Skeletal muscle cell (primary cell): ENCODE measurements at places on chromosomes 11 and 22.

GRCh38 chr11:119218141-119218878, 12.2 kb downstream of the CBL start:
- peak; percentile 75 for DNase-seq

- DNase-seq: no peak
These were observed 6.6 kb upstream of the EXT2 start for GRCh38 chr11:44088871-44089270.

DNA sequence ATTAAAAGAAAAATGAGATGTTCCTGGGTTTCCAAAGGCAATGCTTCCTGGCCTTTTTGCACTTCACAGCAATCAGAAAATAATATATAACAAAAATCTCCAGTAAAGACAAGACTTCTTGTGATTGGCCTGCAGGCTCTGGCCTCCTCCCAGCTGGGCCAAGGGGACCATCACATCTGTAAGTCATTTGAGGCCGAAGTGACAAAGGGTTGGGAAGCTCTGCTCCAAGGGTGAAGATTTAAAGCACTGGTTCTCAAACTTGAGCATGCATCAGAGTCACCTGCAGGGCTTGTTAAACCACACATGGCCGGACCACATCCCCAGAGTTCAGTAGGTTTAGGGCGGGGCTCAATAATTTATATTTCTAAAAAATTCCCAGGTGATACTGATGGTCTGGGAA, 32.1 kb downstream of the ARFGAP2 start:
- no peak for DNase-seq

DNA sequence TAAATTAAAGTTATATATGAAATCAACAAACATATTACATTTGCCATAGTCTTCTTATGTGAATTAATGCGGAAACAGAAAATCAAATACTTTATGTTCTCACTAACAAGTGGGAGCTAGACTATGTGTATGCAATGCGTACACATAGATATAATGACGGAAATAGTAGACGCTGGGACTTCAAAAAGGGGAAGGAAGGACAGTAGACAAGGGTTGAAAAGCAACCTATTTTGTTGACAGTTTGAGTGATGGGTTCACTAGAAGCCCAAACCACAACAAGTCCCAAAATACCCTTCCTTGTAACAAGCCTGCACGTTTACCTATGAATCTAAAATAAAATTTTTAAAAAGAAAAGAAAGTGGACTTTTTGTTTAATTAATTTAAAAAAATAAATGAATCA, 430.8 kb upstream of the CNTN5 start:
- DNase-seq: no peak

DNA sequence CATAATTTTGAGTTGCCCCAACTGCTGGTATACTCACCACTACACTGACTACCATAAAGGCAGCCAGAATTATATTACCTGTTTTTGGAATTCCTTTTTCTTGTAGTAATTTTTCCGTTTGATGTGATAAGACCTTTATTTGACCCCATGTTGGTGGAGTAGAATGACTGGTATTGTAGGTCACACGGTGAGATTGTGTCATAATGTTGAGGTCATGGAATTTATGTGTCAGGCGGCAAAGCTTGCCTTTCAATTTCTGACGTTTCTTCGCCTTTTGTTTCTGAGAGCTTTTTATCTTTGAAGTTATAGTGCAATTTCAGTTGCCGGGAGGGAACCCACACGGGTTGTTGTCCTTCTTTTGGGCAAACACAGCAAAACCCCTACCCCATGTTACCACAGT, 13.0 kb downstream of the OR52K1 start:
- DNase-seq: no peak

DNA sequence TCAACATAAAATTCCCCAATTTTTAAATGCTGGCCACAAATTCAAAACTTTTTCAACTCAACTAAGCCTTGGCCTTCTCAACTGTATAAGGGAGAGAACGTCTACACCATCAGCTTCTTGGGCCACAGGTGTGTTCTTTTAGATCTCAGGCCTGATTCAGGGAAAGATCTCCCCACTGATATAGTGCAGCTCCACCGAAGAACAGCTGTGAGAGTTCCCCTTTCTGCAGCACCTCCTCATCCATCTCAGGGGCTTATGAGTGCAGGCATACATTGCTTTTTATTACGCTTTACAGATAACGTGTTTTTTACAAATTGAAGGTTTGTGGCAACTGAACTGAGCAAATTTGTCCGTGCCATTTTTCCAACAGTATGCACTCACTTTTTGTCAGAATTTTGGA, 8.0 kb upstream of the CD82 start:
- DNase-seq: no peak

DNA sequence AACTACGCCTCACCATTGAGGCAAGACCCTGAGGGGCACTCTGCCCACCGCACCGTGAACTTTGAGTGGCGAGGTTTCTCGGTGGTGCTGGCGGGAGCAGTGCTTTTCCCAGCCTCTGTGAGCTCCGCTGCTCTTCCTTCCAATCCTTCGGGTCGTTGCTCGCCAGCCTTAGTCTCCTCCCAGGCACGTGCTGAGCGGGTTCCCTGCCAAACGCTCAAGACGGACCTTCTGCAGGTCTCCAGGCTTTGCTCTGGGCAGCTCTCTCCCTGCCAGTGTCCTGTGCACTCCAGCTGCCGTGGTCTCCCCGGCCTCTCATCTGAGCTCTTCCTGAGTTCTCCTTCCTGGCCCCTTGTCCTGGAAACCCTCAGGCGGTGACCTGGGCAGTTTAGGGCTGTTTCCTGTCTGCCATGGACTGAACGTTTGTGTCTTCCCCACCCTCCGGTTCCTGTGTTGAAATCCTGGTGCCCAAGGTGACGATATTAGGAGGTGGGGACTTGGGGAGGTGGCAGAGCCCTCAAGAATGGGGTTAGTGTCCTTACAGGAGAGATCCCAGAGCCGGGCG, 11.2 kb upstream of the MUC6 start:
- DNase-seq: no peak

GRCh38 chr11:16002942-16003341, 353.4 kb downstream of the SOX6 start:
- no peak for DNase-seq

DNA sequence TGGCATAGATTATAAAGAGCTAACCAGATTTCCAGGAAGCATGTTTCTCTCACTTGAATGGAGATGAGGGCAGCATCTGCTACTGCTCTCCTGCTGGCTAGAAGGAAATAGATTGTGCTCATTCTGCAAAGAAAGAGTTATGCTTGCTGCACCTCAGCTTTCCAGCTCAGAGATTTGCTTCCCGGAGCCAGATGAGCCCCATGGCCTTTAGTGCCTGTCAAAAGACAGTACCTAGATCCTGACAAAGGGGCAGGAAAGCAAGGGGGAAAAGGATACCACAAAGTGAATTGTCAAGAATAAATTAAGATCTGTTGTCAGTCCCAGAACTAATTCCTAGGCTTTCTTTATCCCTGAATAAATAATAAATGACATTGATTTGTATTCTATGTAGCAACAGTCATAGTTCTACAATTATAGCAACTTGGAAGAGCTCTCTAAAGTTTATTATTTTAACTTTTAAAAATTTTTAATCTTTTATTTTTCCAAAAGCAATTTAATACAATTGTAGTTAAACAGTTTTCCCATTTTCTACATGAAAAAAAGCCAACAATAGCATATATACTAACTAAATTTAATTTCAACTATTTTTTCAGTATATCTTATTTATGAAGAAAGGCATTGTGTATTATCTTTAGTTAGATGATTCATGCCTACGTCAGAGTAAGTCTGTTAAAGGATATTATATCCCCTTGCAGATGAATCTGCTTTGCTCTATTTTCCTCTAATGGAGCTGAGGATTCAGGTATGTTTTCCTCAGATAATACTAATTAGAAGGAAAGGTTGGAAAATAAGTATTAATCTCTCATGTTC, 306.1 kb upstream of the DDI1 start:
- DNase-seq: no peak

- DNase-seq: no peak
These were observed 9.1 kb downstream of the POLD4 start for GRCh38 chr11:67344264-67344663.

- no peak for DNase-seq
These were observed 22.8 kb downstream of the DHCR7 start for GRCh38 chr11:71425409-71425808.

GRCh38 chr22:37630839-37631435, 8.5 kb upstream of the SH3BP1 start:
- DNase-seq: no peak

DNA sequence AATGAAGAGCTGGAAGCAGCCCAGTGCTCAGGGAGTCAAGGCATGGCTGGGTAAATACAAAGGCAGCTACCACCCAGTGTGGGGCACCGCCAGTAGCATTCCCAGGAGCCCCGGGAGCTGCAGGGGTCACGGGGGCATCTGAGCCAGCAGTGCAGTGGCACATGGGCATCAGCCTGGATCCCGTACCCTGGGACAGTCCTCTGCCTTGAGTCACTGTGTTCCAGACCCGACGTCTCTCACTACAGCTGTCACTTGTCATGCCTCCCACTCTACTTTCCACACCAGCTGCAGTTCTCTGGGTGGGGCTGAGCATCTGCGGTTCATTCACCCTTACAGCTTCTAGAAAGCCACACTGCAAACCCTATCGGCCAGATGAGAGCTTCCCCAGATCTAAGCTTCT, 29.6 kb downstream of the DHCR7 start:
- peak; percentile 16 for DNase-seq

DNA sequence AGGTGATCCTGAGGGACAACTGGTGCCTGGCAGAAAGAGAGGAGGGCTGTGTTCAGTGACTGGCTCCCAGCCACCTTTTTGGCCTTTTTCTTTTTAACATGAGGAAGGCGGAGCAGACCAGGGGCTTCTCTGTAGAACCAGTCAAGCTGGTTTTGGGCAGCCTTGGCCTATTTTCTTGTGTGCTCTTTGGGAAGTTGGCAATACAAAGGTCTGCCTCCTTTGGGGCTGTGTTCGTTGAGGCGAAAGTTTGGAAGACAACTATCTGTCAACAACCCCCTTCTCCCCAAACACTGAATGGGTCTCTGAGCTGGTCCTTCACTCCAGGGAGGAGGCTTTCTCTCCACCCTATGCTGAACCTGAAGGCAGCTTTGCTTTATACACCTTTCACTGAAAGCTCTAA, 8.5 kb downstream of the MARK2 start:
- no peak for DNase-seq

DNA sequence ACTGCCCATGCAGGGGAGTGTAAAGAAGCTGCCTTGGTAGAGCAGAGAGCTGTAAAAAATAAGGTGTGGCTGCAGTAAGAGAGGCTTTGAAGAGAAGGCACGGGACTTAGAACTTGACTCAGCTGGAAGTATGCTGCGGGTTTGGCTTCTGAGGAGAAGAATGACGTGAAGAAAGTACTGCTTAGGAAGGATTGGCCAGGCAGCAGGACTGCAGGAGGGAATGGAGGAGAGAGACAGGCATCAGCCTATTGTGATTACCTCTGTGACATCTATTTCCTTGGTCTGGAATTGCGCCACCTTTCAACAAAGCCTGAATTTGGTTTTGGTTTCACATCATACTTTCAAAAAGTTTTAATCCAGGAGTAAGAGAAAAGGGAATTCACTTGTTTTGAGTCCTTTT, 22.5 kb downstream of the PRRG4 start:
- no peak for DNase-seq

- DNase-seq: no peak
These were observed 163.1 kb downstream of the ETS1 start for GRCh38 chr11:128424271-128424711.

DNA sequence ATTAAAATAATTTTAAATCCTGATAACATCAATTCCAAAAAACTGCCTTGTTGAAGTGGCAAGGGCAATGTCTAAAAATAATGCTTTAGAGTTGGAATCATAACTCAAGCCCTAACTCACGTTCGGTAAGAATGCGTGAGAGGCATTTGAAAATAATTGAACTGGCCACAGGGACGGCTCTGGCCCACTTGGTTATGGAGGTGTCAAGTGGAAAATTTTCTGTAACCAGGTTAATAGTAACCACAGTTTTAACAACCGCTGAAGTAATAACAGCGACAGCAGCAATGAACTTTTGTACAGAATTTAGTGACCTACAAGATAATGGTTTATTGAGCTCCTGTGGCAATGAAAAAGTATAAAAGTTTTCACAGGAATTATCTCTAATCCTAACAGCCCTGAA, 79.4 kb downstream of the ETS1 start:
- no peak for DNase-seq

DNA sequence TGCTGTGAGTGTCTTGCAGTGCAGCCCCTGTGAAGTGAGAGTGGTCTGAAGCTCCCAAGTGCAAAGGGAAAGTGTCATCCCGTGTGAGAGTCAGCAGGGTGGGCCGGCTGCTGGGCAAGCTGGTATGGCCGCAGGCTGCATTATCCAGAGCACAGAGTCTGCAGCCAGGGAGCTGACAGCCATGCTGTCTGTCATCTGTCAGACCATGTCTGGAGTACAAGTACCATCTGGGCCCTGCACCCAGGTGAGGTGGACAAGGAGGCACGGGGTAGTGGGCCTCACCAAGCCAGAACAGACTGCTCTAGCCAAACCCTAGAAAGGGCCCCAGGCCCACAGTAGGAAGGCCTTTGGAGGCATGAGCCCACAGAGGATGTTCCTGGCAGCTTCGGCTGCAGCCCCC, 20.2 kb downstream of the LMO1 start:
- no peak for DNase-seq

GRCh38 chr22:36285017-36285416, 32.1 kb downstream of the APOL1 start:
- DNase-seq: no peak

DNA sequence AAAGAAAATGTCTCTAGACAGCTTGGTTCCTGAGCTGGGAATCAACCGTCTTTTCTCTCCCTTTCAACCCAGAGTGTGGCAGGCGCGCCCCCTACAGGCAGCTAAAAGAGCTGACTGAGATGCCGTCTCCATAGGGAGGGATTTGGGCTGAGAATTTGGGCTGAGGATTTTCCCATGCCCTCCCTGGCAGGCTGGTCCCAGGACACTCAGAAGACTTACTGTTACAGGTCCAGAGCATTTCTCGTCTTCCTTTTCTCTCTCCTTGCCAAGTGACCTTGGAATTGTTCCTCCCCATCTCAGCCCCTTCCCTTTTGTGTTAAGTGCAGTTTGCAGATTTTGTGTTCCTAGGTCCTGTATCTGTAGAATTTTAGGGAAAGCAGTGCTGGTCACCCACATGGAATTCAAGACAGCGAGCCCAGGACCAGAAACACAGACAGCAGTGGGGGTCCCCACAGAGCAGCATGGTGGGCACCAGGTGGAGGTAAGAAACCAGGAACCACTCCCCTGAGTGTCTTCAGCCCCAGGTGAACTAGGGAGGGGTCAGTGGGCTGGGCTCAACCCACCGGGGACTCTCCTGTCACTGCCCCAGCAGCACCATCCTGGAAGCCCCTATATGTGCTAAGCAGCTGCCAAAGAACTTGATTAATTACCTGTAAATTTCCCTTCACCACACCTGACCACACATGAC, 9.9 kb upstream of the IGLL5 start:
- peak; percentile 11 for DNase-seq

- DNase-seq: no peak
These were observed 191 bp upstream of the DEAF1 start for GRCh38 chr11:695288-695537.

- DNase-seq: no peak
These were observed 42.7 kb downstream of the CYTH4 start for GRCh38 chr22:37325039-37325395.

DNA sequence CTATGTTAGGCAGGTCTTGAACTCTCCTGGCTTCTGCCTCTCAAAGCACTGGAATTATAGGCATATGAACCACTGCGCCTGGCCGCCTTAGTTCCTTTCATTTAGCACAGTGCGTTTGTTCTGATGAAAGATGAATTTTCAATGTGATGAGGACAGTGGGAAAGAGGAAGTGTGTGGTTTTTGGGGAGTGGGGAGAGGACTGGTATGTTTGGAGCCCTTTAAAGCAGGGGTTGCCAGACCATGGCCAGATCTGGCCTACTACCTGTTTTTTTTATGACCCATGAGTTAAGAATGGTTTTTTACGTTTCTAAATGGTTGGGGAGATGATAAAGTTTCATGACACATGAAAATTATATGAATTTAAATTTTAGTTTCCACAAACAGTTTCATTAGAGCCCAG, 12.5 kb downstream of the ATXN10 start:
- DNase-seq: no peak
